ENCODE measurements at places on chromosomes 7 and 10.

DNA sequence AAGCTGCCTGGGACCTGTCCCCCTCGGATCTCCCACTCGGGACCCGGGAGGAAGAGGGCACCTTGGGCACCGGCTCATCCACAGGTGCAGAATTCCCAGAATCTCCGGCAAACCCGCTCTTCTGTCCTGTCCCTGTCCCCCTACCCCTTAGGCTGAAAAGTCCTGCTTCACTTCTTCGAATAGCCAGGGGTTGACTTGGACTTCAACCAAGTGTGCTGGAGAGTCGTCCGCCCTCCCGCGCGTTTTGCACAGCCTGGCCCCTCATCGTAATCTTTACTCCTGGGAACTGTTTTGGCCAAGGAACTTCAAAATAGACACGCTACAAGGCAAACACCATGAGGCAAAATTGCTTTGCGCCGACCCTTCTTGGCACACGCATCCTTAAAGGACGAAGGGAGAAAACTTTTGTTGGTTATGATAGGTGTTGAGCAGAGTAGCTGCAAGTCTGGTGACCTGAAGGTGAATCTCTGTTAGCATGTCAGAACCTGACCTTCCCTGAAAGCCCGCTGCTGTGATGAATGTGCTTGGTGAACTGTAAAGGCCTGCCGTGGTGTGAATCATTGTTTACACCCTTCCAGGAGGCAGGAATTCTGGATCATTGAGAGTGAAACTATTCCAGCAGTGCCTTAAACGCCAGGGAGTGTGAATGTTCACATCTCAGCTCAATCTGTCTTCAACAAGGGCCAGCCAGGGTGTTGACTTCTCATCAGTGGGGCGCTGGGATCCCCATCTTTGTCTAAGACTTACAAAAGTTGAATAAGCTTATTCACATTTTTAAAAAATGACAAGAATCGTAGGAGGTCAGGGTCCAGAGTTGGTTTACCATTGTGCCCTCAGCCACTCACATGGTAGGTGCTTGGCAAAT is 589 bp upstream of the RAPGEF5 start:
- no peak for DNase-seq

GRCh38 chr7:56537952-56538351 is 421.7 kb upstream of the NUPR2 start:
- DNase-seq, result no peak

GRCh38 chr7:91911121-91911520 is 29.5 kb upstream of the AKAP9 start:
- DNase-seq, result no peak

- DNase-seq, result no peak
Observed at GRCh38 chr7:105794741-105795729, 81.4 kb downstream of the ATXN7L1 start.

DNA sequence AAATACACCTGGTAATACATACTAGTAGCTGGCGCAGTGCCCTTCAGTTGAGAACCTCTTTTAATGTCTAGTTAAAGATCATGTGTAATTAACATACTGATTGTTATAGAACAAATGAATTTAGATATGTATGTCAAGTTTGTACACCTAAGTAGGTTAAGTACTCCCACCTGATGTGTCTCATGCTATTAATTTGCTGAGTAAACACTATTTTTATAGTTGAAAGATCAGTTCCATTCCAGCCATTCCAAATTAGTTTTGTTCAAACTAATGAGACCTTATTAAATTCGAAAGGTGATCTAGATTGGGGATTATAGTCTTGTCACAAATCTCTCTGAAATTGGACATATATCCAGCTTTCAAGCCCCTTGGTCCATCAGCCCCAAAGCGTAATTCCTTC is 710.0 kb downstream of the LRMDA start:
- no peak for DNase-seq

DNA sequence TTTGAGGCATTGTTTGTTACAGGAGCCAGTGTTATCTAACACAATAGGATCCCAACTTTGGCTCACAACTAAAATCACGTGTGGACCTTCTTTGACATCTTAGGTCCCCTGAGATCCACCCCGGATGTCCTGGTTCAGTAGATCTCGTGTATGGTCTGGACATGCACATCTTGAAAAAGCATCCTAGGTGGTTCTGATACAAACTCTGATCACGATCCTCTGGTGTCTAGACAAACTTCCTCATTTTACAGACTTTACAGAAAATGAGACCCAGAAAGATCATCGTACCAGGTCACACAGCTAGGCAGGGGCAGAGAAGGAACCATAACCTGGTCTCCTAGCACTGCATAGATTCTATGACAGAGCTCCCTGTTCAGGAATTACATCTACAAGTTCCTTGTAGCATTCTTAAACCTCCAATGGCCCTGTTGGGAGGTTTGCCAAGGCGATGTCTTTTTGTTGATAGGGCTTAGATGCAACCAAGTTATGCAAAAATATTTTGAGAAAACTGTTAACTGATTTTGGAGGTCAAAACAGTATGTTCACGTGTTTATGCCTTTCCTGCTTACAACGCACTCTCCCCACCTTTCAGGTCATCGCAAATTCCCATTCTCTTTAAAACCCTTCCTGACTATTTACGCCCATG is 30.8 kb upstream of the CHST15 start:
- DNase-seq, result peak; percentile 44

DNA sequence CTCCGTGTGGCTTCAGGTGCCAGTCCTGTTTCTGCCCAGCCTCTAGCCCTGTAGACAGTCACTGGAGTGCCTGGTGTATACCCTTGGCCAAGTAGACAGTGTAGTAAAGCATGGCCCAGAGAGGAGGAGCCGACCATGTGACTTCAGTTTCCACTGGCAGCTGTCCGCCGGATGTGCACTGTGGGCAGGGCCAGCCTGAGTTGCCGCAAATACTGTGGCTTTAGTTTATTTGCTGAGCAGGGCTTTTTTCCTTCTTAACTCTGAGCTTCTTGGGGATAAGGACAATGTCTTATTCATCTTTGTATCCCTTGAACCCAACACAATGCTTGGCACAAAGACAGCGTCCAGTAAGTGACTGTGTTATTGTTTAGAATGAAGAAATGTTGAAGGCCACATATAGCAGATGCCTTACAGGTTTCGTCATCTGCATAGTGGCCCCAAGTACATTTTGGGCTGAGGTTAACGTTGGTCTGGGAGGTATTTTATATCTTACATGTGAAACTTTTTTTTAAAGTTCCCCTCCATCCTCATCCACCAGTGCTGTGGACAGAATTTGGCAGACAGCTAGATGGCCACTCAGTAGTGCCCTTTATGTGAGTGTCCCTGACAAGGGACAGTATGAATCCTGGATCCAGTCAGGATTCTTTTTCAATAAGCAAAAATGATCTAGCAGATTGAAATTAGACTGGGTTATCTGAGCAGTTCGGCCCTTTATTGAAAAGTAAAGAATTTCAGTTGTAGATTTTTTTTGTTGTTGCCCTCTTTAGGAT is 40.6 kb downstream of the CYP17A1 start:
- peak; percentile 93 for DNase-seq

- DNase-seq, result no peak
Observed at GRCh38 chr10:31876652-31877352, 51.8 kb downstream of the ARHGAP12 start.

DNA sequence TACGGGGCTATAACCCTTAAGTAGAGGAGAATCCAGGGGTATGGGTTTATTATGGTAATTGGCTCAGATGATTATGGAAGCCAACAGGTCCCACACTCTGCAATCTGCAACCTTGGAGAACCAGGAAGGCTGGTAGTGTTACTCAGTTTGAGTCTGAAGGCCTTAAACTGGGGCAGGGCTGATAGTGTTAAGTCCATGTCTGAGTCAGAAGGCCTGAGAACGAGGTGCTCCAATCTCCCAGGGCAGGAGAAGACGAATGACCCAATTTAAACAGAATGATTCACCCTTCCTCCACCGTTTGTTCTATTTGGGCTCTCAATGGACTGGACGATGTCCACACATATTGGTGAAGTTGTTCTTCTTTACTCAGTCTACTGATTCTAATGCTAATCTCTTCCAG is 244.5 kb upstream of the PTER start:
- no peak for DNase-seq

GRCh38 chr10:126504761-126505112 is 116.5 kb upstream of the ADAM12 start:
- DNase-seq, result no peak

- no peak for DNase-seq
Observed at GRCh38 chr10:20085115-20085514, 268.9 kb downstream of the PLXDC2 start.

GRCh38 chr10:65827359-65827758 is 1098.5 kb upstream of the LRRTM3 start:
- no peak for DNase-seq

DNA sequence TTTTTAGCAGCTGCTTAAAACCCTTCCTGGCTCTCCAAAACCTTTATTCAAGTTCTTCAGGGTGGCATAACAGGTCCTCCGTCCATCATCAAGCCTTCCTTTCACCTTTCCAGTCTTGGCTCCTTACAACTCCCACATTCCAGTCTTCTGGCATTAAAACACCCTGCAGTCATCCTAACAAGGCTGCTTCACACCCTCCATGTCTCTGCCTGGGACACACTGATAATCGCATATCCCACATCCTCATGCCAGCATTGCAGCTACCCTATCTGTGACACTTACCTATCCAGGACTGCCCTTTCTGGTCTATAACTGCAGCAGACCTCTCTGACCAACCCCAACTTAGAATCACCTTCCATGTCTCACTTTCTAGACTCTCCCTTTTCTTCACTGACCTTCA is 2.6 kb upstream of the TLL2 start:
- no peak for DNase-seq

GRCh38 chr7:13276977-13277376 is 589.5 kb downstream of the ARL4A start:
- peak; percentile 29 for DNase-seq

DNA sequence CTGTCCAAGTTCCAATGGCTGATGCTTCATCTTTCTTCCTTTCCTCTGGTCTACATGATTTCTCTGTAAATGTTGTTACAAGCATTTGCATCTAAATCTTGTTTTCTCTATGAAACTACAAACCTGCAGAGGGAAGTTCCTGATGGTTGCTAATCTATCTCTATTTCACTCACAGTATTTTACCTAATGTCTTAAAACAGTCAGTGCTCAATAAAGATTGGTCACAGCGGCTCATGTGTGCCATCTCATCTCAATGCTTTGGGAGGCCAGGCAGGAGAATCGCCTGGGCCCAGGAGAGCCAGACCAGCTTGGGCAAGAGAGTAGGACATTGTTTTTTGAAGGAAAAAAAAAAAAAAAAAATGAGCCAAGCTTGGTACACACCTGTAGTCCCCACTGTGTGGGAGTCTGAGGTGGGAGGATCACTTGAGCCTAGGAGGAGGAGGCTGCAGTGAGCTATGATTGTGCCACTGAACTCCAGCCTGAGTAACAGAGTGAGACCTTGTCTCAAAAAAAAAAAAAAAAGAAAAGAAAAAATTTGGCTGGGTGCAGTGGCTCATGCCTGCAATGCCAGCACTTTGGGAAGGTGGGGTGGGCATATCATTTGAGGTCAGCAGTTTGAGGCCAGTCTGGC is 71.3 kb upstream of the ARMC3 start:
- no peak for DNase-seq

- DNase-seq, result no peak
Observed at GRCh38 chr7:124536156-124536762, 229.3 kb downstream of the GPR37 start.

DNA sequence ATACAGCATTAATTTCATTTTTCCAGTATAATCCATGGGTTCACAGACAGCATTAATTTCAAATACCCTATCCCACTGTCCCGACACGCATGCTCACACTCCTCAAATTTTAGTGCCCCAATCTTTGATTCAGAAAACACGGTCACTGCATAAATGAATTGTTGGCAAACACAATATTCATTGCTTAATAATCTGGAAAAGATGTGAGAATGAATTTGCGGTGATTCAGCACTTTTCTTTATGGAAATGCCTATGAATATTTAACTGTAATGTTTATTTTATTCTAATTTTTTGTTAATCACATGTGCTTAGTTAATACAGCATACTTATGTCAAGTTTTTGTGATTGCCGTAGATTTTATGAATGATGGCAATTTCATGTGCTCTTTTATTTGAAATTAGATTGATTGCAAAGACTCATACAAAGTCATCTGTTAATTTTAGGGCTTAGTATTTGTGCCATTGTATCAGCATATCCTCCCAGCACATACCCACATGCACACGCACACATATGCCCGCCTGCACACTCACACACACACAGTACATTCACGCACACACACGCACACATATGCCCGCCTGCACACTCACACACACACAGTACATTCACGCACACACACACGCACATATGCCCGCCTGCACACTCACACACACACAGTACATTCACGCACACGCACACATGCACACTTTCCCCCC is 35.1 kb downstream of the MACROH2A2 start:
- no peak for DNase-seq

DNA sequence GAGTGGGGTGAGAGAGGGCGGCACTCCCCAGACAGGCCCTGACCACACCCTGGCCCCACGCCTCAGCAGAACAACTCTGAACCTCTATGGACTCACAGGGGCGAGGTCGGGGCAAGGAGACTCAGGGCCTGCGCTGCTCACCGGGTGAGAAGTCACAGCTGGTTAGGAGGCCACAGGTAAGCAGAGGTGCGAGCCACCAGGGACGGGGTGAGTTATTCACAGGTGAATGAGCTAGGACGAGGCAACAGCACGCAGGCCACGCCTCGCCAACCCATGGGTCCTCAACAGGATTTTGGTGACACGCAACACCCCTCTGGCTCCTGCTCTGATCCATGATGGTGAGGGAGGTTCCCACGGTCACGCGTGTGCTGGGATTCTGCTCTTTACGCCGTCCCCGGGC is 202.5 kb downstream of the ADARB2 start:
- no peak for DNase-seq
